ENCODE measurements at places on chromosomes 1 and 21.

DNA sequence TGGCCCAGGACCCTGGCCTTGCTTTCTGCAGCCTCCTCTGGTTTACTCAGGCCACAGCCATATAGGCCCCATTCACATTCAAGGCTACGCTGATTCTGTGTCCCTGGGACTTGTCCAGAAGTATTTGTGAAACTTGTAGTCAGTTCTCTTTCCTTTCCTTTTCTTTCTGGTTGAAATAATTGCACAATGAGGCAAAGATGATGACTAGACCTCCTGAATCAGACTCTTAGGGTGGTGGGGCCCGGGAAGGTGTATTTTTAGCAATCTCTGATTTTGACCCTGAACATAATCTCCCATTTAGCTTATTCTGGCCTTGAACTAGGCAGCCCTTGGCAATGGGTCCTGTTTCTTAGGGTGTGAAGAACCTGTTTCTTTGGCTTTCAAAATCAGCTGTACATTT, 39.9 kb downstream of the STUM start:
- DNase-seq, result peak; percentile 65

- DNase-seq, result no peak
Measured at GRCh38 chr1:46473991-46474390, 15.6 kb upstream of the DMBX1 start.

- no peak for DNase-seq
Measured at GRCh38 chr21:27024301-27024700, 57.4 kb upstream of the ADAMTS5 start.

- no peak for DNase-seq
Measured at GRCh38 chr1:203644661-203645510, 18.3 kb downstream of the ATP2B4 start.

DNA sequence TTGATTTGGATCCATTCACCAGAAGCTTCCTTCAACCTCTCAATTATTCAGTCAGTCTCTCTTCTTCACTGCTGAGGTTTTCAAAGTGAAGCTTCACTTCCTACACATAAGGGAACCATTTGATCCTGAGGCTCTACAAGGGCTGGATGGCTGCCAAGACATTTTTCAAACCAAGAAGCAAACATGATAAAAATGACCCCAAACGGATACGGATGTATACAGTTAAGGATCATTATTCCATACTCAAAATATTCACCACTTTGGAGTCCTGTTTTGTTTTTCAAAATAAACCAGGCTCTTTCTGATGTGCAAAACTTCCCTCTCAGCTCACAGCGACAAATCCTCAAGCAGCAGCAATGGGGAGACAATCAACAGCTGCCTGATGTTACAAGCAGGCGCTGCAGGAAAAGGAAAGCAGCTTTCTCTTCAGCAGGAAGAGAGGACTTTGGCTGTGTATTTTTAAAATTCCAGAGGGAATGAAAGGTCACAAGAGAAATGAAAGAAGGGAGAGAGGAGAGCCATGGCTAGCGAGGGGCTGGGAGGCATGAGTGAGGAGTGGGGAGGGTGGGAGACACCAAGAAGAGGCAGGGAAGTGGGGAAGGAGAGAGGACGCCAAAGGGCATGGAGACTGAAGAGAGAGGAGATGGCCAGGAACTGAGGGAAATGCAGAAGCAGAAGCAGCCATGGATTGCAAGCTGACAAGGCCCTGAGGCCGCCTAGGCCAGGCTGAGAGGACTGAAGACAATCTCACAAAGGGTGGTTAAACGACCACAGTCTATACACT, 145.4 kb downstream of the SLC45A1 start:
- DNase-seq, result peak; percentile 51

- peak; percentile 11 for DNase-seq
Measured at GRCh38 chr1:93079685-93080141, 630 bp downstream of the MTF2 start.

- no peak for DNase-seq
Measured at GRCh38 chr21:16978309-16978895, 534.4 kb upstream of the CXADR start.

- DNase-seq, result no peak
Measured at GRCh38 chr1:176736015-176736414, 273.0 kb downstream of the PAPPA2 start.

- DNase-seq, result peak; percentile 73
Measured at GRCh38 chr1:29732453-29732852, 496.1 kb downstream of the PTPRU start.

DNA sequence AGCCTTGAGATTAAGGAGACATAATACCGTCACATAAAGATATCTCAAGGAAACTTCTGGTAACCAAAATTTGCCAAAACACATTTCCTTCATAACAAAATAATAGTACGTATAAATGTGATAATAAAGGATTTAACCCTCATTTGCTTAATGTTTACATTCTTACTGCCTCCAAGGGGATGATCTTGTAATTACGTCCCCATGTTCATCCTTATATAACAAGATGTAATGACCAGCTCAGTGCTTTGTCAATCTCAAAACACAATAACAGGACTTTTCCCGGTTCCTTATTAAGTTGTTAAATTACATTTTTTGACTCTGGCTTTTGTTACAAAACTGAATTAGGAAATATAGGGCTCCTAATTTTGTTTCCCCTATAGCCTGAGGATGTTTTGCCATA, 41.3 kb upstream of the UHMK1 start:
- DNase-seq, result no peak

DNA sequence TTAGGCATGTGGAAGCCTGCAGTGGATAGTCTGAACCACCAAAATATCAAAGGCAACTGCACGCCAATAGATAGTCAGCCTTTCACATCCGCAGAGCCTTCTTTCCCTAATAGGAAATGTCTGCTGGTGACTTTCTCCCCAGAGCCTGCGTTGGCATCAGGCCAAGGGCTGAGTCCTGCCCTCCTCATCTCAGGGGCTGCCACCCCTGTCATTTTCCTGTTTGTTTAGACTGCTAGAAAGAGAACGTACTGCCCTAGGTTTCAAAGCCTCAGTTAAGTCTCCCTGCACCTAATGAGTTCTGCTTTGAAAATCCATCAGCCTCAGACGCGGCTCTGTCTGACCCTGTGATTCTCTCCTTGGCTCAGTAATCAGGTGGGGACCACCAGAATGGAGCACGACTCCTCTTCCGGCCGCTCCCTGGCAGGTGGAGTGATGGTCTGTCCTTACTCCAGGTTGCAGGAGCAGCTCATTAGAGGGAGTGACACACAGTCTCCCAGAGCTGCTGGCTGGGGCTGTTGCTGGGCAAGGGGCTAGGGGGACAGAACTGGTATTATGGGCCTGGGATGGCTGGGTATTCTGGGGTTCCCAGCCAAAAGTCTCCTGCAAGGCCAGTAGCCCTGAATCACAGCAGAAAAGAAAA, 27.3 kb downstream of the STUM start:
- no peak for DNase-seq

DNA sequence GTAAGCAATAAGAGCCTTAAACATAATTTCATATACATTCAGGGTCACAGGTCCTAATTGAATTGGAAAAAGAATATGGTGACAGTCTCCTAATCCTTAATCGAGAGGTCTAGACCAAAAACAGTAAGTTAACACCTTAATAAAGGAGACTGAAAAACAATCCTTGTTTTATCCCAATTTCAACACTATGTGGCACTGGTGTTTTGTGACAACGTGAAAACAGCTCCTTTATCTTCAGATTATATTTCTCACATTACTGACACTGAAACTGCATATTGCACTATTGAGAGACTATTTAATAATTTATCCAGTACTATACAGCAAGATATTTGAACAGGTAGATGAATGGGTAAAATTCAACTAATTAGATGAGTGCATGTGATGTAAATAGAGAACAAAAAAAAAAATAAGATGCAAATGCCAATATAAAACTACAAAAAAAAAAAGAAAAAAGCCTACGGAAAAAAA, 34.1 kb downstream of the TP53BP2 start:
- DNase-seq, result peak; percentile 53

DNA sequence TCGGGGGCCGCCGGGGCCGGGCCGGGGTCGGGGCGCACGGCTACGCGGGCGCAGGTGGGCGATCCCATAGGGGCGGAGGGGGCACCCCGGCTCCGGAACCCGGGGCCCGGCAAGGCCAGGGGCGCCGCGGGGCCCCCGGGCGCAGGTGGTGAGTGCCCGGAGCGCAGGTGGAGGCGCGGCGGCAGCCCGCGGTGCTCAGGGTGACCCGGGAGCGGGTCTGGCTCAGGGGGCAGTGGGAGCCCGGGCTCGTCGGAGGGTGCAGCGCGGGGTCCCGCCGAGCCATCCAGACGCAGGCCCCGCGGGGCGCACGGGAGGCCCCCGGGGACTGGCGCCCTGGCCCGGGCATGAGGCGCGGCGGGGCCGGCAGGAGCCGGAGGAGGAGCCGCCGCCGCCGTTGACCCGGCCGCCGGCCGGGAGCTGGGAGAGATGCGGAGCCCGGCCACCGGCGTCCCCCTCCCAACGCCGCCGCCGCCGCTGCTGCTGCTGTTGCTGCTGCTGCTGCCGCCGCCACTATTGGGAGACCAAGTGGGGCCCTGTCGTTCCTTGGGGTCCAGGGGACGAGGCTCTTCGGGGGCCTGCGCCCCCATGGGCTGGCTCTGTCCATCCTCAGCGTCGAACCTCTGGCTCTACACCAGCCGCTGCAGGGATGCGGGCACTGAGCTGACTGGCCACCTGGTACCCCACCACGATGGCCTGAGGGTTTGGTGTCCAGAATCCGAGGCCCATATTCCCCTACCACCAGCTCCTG, 489 bp downstream of the CELSR2 start:
- peak; percentile 23 for DNase-seq

DNA sequence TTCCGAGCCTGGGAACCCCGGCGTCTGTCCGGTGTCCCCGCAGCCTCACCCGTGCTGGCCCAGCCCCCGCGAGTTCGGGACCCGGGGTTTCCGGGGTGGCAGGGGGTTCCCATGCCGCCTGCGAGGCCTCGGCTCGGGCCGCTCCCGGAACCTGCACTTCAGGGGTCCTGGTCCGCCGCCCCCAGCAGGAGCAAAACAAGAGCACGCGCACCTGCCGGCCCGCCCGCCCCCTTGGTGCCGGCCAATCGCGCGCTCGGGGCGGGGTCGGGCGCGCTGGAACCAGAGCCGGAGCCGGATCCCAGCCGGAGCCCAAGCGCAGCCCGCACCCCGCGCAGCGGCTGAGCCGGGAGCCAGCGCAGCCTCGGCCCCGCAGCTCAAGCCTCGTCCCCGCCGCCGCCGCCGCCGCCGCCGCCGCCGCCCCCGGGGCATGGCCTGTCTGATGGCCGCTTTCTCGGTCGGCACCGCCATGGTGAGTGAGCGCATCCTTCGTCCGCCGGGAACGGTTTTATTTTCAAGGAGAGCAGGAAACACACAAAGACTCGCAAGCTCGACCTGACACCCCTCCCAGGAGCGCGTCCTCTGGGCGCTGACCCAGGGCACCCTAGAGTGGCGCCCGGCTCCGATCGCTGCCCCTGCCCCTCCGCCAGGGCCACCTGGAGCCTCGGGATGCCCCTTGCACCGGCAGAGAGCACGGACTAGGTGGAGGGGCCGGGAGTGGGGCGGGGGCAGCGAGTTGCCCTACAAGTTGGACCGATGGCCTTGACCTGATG, at the start of gene ABCG1:
ABCG1 (plus strand) TSS at position 305 of the 770 bp plus-strand sequence; CDS start at position 428, 123 bp downstream.
- DNase-seq, result peak; percentile 39

GRCh38 chr1:167469280-167469965, 48.9 kb downstream of the CD247 start:
- DNase-seq, result no peak
